ENCODE measurements at places on chromosomes 3 and 15.
A peak's percentile ranks its signal among the peaks of the same experiment; 100 is the strongest.

GRCh38 chr15:56473017-56473416 is 8.1 kb upstream of the MNS1 start:
- no peak for DNase-seq

- no peak for DNase-seq
Observed at GRCh38 chr15:63860155-63860554, 26.4 kb upstream of the HERC1 start.

DNA sequence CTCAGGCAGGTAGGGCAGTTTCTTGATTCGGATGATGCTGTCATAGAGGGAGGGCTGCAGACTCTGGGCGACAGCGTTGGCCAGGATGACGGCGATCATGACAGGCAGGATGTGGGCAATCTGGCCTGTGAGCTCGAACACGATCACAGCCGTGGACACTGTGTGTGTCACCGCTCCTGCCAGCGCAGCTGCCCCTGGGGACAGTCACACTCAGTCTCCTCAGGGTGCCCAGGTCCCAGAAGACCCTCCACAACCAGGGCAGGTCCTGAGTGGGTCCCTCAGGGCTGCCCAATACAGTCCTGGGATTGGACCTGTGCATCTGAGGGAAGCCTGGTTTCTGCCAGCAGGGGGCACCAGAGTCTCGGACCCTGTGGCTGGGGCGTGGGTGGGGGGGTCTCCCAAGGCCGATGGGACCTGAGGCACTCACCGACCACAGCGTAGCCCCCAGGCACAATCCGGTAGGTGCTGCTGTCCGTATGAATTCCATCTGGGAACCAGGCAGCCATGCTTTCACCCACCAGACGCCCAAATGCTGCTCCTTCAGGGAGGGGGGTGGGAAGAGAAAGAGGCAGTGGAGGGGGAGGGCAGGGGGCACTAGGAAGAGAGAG is 7.2 kb downstream of the CLCN2 start:
- no peak for DNase-seq

DNA sequence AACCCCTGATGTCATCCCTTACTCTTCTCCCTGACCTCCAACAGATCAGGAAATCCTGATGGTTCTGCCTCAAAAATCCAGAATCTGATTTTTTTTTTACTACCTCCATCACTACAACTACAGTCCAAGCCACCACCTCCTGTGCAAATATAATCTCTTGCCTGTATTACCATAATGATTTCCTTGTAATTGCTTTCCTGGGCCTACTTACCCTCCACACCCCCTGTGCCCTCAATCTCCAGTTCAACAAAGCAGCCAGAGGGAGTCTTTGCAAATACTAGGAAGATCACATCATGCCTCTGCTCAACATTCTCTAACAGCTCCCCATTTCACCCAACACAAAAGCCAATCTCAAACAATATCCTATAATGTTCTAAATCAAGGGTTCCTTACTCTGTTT is 159.9 kb downstream of the FMN1 start:
- no peak for DNase-seq

GRCh38 chr3:117128872-117129271 is 419.3 kb downstream of the TUSC7 start:
- no peak for DNase-seq

DNA sequence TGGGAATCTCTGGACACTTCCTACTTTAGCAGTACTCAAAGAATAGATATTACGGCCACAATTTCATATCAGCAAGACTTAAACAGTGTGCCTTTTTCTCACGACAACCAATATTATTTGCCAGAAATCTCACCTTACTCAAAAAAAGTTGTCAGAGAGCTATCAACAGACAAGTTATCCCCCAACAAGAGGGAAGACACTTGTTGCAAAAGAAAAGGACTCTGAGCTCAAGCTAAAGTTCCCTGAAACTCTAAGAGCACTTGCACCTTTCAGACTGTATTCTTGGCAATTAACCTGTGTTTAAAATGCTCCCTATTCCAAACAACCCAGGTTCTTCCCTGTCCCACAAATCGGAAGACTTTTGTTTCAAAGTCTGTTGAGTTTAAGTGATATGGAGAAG is 4.5 kb downstream of the LRIG1 start:
- DNase-seq, result no peak

DNA sequence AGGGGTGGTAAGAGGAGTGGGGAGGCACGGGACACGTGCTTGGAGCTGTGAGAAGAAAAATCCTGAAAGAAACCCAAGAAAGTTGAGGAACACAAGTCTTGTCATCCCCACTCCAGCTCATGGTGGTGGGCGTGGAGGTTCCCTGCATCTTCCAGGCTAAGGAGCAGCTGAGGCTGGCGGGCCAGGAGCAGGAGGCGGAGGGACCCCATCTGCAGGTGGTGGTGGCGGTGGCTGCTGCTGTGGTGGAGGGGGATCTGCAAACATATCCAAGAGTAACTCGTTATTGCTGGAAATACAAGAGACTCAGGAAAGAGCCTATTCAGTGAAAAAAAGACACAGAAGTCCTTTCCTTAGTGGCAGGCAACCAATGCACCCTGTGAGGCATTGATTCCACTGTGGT is 9.4 kb upstream of the CSPG5 start:
- DNase-seq, result no peak

- DNase-seq, result no peak
Observed at GRCh38 chr15:77858792-77859490, 218.6 kb downstream of the TBC1D2B start.

DNA sequence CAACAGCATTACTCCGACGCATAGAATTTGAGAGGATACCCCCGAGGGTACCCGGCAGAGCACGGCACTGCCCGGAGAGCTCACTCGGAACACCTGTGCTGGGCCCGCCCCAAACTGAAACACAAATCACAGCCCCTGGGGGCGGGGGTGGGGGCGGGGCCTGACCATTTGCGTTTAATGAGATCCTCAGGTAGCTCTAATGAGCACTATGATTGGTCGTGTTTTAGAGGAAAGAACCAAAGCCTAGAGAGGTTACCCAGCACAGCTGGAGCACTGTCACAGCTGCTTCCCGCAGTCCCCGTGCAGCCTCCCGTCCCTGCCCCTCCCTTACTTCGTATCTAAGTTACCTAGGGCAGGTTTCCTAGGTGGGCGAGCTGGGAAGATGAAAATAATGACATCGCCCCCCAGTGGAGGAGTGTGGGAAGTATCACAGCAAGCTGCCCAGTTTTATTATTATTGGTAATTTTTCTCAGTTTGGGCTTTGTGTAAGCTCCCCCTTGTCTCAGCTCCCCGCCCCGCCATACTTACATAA is 187.1 kb downstream of the PDE8A start:
- no peak for DNase-seq

DNA sequence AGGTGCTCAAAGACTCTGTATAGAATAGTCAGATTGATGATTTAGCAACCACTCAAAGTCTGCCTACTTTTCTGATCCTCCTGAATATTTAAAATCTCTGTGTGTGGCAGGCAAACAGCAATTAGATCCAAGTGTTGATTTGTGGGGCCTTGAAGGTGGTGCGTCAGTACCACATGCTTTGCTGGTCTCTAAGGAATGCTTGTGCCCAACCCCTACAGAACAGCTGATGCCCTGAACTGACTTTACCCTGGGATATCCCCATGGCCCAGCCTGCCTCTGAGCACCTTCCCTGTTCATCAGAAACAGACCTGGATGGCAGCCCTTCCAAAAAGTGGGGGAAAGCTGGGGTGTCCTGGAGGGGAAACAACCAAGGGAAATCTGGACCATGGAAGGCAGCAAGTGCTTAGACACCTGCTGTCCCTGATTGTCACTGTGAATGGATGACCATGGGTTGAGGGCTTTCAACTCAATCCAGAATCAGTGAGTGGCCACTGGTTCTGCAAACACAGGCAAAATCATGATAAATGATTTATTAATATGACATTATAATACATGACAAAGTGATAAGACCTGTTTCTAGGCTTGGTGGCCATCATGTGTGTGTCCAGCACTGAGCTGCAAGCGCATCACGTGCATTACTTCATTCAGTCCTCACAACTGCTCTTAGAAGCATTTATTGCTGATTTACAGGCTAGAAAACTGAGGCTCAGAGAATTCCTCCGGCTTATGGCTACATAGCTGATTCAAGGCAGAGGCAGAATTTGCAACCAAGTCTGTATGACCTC is 76.1 kb upstream of the TPM1 start:
- peak; percentile 61 for DNase-seq

- no peak for DNase-seq
Observed at GRCh38 chr3:135012101-135012500, 217.0 kb downstream of the EPHB1 start.

GRCh38 chr15:39213385-39213840 is 367.5 kb upstream of the THBS1 start:
- DNase-seq, result peak; percentile 66

Data from LHCN-M2 (cell line).